ENCODE measurements at places on chromosomes 12 and 14. TPM values are rescaled to one million over a fixed set of nuclear protein-coding genes. Genes with fewer than 3 reads are reported as not detected.

TTC9 gene
- under 0.01 TPM for total RNA-seq

RNASE2 gene
- not detected for total RNA-seq

ADAM21 gene
- total RNA-seq, result 0.33 TPM

ADAMTS20 gene
- not detected for total RNA-seq

CTSG gene
- not detected for total RNA-seq

KRT2 gene
- total RNA-seq, result not detected

SLC5A8 gene
- total RNA-seq, result not detected

CCDC177 gene
- total RNA-seq, result under 0.01 TPM

AHNAK2 gene
- total RNA-seq, result 91.9 TPM

PLD4 gene
- under 0.01 TPM for total RNA-seq

MARS1 gene
- total RNA-seq, result 209 TPM

NXPH4 gene
- total RNA-seq, result 4.0 TPM

IFNG gene
- total RNA-seq, result not detected

DBX2 gene
- not detected for total RNA-seq
